ENCODE measurements at places on chromosomes 7 and 10.

DNA sequence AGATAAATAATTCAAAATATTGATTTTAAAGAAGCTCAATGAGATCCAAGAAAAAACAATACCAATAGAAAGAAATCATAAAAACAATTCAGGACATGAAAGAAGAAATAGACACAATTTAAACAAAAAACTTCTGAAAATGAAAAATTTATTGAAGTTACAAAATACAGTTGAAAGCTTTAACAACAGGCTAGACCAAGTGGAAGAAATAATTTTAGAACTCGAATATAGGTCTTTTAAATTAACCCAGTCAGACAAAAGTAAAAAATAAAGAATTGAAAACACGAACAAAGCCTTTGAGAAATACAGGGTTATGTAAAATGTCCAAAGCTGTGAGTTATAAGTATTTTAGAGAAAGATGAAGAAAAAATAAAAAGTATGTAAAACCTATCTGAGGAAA is 152.4 kb upstream of the SMIM30 start:
- DNase-seq = no peak

- DNase-seq = no peak
Measured at GRCh38 chr10:95877881-95878280, 29.9 kb upstream of the CC2D2B start.

DNA sequence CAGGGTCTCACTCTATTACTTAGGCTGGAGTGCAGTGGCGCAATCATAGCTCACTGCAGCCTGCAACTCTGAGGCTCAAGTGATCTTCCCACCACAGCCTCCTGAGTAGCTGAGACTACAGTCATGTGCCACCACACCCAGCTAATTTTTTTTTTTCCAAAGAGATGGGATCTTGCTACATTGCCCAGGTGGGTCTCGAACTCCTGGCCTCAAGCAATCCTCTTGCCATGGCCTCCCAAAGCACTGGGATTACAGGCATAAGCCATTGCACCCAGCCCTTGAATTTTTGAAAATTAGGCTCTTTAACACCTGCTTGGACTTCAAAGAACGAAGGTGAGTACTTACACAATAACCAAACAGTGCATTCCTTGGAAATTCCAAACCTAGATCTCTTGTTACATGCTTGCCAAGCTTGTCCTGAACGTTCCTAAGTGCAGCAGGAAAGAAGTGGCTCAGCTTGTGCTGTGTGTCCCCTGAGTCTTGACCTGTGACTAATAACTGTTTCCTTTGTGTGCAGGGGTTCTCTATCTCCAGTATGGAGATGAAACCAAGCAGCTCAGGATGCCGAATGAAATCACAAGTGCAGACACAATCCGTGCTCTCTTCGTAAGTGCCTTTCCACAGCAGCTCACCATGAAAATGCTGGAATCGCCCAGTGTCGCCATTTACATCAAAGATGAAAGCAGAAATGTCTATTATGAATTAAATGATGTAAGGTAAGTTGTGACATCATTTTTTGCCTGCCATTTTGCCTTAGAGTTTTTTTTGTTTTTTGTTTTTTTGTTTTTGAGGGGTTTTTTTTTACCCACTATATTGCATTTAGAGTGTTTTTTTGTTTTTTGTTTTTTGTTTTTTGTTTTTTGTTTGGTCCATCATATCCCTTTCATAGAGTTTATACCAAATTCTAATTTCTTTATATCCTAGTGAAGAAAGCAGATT is 223.8 kb downstream of the KIAA1217 start:
- no peak for DNase-seq

DNA sequence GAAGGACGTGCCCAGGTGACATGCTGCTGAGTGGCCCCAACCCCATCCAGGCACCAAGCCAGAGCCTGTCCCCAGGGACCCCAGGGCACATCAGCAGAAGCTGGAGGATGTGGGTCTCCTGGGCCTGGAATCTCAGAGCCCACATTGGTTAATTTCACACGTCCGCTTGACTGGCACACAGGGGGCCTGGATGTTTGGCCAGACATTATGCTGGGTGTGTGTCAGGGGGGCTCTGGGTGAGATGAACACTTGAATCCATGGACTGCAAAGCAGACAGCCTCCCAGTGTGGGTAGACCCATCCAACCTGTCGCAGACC is 79.1 kb upstream of the RET start:
- DNase-seq = no peak

DNA sequence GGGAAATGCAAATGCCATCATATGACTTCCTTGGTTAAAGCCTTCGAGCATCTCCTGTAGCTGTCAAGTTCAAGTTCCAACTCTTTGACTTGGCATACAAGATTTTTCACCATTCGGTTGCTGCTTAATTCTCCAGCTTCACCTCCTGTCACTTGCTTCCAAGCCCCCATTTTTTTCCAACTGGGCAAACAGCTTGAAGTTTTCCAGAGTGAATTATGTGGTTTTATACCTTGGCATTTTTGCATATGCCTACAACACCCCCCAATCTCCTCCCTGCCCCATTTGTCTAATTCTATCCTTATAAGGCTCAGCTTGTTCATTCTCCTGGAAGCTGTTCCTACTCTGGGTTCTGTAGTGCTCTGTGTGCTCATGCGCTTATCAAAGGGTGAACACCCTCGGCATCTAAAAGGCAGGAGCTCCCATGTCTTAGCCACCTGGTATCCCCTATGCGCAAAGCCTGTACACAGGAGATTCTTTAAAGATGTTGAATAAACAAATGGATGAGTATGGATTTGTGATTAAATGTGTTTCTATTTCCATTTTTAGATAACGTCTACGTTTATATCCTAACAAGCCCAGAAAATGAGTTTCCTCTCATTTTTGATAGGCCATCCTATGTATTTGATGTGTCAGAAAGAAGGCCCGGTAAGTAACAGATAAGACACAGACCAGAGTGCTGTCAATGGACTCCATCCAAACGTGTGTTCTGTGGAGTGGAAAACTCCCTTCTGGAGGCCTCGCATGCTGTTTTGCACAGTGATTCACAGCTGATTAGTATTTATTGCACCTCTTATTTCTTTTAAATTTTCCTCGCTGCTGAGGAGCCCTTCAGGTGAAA is 52.5 kb downstream of the CDHR3 start:
- DNase-seq = peak; percentile 78

GRCh38 chr10:35005868-35006267 is 84.3 kb downstream of the CUL2 start:
- no peak for DNase-seq

- DNase-seq = no peak
Measured at GRCh38 chr7:75583255-75583654, 91.1 kb downstream of the SPDYE5 start.

DNA sequence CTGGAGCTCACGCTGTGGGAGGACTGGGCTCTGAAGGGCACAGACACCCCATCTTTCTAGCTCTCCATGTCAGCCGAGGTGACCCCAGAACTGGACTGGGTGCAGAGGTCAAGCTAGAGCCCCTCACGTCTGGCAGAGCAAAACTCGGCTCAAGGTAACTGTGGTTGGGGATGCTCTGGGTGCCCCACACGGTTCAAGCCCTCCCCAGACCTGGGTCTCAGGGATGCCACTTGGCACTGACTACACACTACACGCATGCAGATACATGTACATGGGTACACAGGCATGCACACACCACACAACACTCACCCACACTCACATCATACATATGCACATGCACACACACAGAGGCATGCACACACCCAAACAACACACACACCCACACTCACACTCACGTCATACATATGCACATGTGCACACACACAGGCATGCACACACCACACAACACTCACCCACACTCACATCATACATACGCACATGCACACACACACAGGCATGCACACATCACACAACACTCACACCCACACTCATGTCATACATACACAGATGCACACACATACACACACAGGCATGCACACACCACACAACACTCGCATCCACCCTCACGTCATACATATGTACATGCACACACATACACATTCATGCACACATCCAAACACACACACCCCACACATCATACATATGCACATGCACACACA is 219.3 kb downstream of the DNAJB6 start:
- DNase-seq = no peak

GRCh38 chr10:50593523-50594376 is 30.0 kb downstream of the SGMS1 start:
- no peak for DNase-seq

GRCh38 chr7:54674891-54675290 is 84.1 kb downstream of the SEC61G start:
- DNase-seq = no peak

DNA sequence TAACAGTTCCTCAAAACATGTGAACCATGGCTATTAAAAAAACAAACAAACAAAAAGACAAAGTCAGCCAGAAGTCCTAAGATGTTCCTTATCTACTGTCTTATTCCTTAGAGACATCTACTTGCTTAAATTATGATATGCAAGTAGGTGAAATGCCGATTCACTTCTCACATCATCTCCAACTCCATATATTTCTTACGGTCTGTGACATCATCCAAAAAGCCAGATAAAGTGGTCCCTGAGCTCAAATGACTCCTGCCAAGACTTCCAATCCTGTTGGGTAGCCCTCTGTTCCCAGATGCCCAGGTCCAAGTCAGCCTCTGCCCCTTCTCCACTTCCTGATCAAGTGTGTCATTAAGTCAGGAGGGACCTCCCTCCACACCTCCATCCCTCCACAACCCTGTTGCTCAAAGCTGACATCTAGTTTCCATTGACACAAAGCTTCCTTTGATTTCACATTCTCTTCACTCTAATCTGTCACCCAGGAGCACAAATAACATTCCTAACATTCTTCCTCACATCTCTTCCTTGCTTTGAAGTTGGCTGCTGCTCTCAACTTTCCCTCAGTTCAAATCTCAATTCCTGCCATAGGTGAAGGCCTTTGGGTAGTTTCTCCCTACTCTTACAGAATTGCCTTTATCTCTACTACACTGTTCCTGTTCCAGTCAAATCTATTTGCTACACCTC is 56.1 kb upstream of the PDLIM1 start:
- DNase-seq = no peak

DNA sequence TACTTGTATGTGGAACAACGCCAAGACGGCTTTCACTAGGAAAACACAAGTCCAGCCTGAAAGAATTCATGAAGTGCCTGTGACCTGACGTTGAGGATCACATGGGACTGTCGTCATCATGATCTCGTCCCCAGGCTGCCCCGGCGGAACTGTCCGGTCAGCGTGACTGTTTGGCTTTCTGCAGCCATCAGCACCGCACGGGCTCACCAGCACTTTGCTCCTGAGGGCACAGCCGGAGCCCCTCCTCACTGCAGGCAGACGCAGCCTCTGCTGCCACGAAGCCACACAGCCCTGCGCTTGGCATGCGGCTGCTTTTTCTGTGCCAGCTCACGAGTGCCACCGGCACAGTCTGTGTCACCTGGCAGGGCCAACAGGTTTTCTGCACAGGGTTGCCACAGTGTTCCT is 9.4 kb upstream of the GET4 start:
- DNase-seq = peak; percentile 80

- DNase-seq = peak; percentile 19
Measured at GRCh38 chr10:94521276-94522250, 24.0 kb upstream of the HELLS start.

DNA sequence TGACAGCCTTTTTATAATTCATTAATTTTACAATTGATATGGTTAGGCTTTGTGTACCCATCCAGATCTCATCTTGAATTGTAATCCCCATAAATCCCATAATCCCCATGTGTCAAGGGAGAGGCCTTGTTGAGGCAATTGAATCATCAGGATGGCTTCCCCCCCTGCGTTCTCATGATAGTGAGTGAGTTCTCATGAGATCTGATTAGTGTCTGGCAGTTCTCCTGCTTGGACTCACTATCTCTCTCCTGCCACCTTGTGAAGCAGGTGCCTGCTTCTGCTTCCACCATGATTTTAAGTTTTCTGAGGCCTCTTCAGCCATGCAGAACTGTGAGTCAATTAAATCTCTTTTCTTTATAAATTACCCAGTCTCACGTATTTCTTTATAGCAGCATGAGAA is 165.7 kb upstream of the GNAI1 start:
- DNase-seq = no peak

DNA sequence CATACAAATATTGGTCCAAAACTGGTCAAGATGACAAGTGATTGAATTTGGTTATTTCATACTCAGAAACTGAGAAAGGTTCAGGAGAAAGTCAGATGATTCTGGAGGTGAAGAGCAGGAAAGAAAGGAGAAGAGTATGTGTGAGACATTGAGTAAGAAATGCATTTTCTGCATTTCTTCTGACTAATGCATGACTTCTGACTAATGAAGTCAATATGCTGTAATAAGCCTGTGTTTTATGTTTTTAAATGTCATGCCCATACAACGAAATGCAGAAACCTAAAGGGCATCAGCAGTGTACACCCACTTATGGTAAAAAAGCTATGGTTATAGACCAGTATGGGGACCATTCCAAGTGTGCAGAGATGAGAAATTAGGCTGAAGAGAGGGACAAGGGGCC is 1227.8 kb upstream of the SORCS1 start:
- no peak for DNase-seq

- DNase-seq = no peak
Measured at GRCh38 chr10:93911866-93912265, 18.1 kb downstream of the SLC35G1 start.

DNA sequence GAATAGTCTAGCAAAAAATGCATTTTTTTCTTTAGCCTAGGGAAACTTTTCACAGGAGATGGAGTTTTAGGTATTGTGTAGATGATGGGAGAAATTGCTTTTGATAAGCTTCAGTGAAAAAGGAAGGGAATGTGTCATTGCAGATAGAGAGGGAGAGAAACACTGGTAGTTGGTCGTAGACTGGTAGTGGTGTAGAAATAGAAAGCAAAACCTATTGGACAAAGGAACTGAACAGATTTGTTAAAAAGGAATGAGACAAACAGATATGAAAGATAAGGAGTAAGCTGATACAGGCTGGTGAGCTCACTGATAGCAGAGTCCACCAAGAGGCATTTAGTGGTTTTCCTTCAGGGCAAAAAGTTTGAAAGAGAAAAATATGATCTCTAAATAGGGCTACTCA is 94.3 kb downstream of the ZEB1 start:
- DNase-seq = no peak

- DNase-seq = no peak
Measured at GRCh38 chr10:71697938-71698709, 21.5 kb downstream of the C10orf105 start.

- DNase-seq = peak; percentile 30
Measured at GRCh38 chr10:100744987-100745881, at the start of gene PAX2. TSS of gene PAX2 (plus strand) at chr10:100745582. CDS start at chr10:100746261, 679 bp downstream.

DNA sequence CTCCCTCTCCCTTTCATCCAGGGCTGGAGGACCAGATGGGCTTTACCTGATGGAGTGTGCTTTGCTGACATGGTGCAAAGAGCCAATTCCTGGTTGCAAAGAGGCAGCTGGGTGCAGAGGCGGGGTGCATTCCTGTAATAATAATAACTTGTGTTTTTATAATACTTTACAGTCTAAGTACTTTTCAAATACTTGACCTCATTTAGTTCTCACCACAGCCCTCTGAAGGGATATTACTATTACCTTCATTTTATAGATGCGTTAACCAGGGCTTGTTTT is 70.4 kb downstream of the TCF7L2 start:
- DNase-seq = no peak

DNA sequence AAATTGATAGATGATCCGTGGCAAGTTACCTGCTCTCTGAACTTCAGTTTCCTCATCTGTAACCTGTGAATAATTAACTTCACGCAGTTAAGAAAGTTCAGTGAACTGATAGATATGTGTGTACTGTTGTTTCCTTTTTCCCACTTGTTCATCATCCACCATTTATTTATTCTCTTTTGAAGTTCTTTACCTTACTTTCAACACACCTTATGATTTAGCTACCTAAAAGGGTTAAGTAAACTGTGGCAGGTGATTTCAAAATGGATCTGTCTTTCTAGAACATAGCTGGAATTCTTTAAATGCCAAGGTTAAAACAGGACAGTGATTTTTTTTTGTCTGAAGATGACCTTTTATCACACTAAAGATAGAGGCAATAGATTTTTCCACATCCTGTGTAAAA is 27.4 kb upstream of the MALRD1 start:
- no peak for DNase-seq

GRCh38 chr7:131540491-131541162 is 15.8 kb downstream of the PODXL start:
- DNase-seq = peak; percentile 78

Measured in cerebellum (tissue), 4 donors.